ENCODE measurements at places on chromosomes 1 and 21.

DNA sequence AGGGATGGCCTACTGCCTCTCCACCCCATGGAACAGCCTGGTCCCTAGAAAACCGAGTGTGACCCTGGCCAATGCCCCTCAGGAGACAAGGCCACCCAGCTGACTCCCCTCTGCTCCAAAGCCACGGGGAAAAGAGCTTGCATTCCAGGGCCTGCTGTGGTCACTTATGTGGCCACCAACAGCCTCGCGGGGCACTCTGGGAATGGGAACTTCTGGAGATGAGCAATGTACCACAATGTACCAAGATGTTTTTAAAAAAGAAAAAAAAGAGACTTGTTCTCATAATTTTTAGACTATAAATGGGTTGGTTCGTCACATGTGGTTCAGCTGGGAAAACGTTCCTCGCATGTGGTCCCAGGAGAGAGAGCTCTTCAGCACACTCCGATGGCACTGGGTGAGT is 62.8 kb downstream of the SLC66A1 start:
- no peak for DNase-seq

DNA sequence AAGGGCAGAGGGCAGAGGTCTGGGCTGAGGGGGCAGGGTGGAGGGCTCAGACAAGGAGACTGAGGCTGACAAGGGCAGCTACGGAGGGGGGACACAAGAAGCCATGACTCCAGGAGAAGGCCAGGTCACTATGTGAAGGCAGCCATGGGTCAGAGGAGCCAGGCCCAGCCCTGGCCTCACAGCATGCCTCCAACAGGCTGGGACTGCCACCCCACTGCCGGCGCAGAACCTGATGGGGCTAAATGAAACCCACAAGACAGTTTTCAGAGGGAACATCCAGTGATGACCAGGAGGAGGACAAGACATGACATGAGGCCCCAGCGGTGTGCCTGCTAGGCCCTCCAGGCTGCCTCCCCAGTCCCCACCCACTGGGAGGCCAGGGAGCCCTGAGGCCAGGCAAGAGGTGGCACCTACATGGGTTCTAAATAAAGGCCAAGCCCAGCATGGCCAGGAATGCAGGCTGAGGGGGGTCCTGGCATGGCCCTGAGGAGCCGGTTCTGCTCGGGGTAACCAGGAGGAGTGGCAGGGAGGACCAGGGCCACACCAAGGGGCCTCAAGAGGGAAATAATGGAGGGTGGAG is 27.3 kb upstream of the LSS start:
- no peak for DNase-seq

DNA sequence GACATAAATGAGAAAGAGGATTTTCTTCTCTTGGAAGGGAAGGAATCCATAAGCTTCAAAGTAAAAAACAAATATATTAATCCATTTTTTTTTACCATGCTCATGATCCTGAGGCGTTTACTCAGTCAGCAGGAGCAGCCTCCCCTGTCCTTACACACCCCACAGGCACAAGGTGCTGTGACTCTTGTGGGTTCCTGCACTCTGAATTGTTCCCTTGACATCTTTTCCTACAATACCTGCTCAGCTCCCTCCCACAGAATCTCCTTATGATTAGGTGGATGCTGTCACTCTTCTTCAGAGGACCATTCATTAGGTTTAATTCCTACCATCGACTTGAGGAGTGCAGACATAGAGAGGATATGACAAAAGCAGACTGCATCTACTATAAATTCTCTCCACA is 10.1 kb upstream of the PSRC1 start:
- no peak for DNase-seq

GRCh38 chr1:165542015-165542631 is 1.7 kb upstream of the LRRC52 start:
- DNase-seq, result no peak

- DNase-seq, result no peak
Measured at GRCh38 chr1:173405834-173406233, 71.3 kb upstream of the PRDX6 start.

DNA sequence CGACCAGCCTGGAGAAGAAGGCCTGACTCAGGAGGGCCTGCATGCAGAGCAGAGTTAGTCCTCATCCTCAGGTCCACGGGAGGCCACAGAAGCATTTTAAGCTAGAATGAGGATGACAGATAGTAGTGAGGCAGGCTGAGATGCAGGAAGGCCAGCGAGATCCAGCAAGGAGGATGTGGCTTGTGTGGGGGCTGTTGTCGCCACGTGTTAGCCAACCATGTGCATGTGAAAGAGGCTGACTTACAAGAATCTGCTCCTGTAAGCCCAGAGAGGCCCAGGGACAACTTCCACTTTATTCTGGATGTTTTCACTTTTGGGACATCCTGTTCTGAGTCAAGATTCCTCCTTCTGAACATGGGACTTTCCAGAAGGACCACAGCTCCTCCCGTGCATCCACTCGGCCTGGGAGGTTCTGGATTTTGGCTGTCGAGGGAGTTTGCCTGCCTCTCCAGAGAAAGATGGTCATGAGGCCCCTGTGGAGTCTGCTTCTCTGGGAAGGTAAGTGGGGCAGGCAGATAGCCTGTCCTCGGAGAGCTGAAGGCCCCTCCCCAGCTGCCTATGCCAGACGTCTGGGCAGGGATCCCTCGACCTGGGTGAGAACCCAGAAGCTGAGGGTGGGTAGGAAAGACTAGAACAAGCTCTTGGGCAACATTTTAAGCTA is at the start of gene SLAMF8:
SLAMF8 (plus strand) TSS at position 433 of the 661 bp plus-strand sequence; CDS start at position 459, 26 bp downstream.
- DNase-seq, result no peak

- DNase-seq, result no peak
Measured at GRCh38 chr1:63917571-63918417, 144.0 kb downstream of the ROR1 start.

GRCh38 chr1:207612762-207613161 is 32.2 kb upstream of the CR1L start:
- no peak for DNase-seq

- DNase-seq, result no peak
Measured at GRCh38 chr1:22296701-22297591, 154.0 kb upstream of the WNT4 start.

DNA sequence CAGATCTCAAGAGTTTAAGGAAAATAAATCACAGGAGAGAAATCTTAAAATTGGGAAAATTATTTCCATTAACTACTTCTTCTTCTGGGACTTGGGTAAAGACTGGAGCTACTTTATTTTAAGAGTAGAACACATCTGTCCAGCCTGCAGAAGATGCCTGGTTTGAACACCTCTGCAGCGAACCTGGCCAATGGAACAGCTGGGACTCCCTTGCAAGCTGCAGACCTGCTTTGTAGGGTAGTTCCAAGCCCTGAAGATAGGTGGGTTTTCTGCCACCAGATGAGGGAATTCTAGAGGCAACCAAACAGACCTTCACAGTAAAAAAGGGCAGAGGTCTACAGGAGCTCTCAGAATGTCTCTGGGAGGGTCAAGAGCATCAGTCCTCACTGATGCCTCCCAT is 86.5 kb upstream of the CACNA1E start:
- DNase-seq, result no peak

GRCh38 chr1:48738356-48738755 is 38.3 kb downstream of the BEND5 start:
- no peak for DNase-seq

All from GM12891 (cell line).